ENCODE measurements at places on chromosomes 1 and 21.

GRCh38 chr1:234841710-234842231, 231.8 kb upstream of the IRF2BP2 start:
- DNase-seq: no peak

GRCh38 chr1:208450958-208451357, 206.8 kb upstream of the PLXNA2 start:
- no peak for DNase-seq

DNA sequence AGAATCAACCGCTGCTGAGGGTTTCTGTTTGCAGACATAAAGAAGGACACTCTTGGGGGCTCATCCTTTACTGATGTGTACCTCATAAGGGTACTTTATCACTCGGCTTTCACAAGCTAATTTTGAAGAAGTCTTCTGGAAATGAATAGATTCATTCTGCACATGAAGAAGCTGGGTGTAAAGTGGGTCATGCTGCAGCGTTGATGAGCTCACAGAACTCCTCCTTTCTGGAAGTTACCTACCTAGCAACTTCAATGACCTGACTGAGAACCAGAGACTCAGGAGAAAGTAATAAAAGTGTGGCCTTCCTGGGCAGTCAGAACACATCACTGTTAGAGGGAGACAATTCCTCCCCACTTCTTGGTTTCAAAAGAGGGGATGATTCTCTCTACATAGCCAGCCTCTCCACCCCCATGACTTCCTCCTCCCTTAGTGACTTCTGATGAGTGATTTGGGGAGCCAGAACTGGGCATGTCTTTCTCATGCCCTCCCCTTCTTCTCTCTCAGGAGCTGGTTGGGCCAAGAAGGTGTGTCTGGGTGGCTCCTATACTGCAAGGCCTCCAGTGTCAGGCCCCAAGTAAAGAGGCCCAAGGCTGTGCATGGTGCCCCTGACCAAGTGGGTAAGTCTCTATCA, 27.0 kb downstream of the PCNX2 start:
- no peak for DNase-seq

DNA sequence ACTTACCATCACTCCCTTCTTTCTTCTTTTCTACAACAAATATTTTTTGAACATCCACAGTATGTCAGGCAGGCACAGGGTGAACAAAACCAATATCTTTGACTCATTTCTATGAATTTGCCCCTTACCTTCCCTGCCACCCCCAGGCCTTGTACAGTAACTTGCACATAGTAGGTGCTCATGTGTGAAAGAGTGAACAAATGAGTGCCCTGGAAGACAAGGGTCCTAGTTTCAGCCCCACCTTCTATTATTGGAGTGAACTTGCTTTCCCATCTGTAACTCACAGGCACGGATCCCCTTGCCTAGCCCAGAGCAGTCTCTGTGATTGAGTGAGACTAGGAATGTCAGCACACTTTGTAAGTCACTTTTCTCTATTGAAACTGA, 12.8 kb downstream of the ZDHHC18 start:
- no peak for DNase-seq

DNA sequence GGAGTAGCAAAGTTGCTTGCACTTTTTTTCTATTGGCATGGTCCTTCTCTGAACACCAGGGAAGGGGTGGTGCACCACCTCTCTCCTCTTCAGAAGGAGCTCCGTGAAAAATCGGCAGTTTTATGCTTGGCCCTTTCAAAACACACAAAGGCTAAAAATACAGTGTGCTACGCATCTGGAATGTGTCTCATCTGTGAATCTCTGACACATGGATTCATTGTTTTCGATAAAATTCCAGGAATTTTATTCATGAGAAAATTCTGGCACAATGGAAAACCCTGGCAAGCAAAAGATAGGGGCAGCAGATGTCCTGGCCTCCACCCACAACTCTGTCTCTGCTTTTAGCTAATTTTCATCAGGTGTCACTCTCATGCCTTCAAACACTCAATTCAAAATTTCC, 42.9 kb downstream of the ERG start:
- peak; percentile 18 for DNase-seq

DNA sequence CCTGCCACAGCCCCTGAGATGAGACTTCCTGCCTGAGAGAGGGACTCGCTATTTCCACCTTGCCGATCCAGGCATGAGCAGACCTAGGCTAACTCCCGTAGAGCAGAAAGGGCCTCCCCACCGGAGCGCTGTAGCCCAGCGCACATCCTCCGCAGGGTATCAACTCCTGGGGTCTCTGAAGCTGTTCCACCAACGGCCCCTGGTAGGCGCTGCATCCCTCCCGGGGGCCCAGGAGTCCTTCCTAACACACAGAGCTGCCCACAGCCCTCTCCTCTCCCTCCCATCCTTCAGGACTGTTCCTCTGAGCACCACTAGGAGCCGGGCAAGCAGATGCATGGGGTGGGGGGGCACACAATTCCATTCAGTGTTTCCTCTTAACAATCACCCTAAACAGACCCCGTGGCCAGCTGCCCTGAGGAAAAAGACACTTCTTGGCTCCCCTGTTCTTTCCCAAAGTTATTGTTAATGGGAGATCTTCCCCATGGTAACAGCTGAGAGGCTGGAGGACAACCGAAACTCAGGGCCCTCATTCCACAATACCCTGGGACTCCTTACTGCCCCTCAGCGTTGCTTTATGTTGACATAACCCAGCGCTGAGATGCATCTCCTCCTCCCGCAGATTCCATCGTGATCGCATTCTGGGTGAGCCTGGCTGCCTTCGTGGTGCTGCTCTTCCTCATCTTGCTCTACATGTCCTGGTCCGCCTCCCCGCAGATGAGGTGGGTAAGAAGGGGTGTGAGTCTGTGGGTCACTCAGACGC, 7.5 kb downstream of the MRAP start:
- no peak for DNase-seq

DNA sequence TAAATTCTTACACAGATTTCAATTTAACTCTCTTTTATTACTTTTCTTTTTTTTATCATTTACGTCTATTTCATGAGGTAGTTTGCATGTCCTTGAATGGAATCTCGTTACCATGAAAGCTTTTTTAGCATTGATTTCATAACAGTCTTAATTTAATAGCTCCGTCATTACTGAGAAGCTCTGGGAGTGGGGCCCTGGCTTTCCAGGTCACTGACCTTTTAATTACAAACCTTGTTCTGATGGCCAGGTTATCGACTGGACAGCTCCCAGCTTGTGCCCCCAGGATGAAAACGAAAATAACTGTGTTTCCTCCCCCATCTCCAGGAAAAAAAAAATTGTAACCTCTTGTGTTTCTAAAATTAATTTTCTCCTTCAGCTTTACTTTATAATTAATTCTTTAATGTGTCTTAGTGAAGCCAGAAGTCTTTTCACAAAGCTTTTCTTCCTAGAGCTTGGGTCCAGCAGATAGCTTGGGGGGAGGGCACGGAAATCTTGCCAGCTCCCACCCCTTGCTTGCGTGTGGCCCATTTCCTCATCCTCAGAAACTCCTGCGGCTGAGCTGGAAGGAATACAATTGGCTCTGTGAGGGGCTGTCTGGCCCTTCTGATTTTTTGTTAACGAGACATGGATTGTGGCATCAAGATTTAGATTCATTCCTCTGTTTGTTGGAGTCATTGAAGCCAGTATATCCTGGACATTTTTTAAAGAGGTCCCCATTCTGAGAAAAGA, 65.7 kb downstream of the PEX14 start:
- DNase-seq: peak; percentile 56

DNA sequence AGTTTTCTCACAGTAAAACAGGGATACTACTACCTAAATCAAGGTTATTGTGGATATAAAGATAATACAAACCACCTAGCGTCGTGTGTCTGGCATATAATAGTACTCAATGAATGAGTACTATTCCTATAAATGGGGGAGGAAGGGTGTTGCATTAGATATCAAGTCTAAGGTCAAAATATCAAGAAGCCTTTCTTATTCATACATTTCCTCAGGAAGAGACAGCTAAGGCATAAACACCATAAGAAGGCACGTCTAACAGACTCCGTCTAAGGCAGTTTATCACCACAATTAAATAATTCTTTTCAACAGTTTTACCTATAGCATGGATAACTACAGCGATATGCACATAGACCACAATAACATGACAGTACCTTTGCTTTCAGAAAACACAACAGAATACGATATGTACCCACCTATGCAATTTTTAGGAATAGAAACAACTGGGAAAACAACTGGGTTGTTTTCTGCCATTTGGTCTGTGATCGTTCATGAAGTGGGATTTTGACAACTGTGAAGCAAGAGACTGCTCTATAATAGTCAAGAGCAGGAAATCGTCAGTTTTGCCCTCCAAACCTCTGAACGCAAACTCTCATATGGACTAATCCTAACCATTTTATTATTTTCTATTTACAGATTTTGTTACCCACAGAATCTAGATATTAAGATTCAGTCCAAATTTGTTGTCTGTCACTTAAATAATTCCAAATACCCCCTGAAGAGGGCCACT, 53.1 kb downstream of the HNRNPR start:
- no peak for DNase-seq

DNA sequence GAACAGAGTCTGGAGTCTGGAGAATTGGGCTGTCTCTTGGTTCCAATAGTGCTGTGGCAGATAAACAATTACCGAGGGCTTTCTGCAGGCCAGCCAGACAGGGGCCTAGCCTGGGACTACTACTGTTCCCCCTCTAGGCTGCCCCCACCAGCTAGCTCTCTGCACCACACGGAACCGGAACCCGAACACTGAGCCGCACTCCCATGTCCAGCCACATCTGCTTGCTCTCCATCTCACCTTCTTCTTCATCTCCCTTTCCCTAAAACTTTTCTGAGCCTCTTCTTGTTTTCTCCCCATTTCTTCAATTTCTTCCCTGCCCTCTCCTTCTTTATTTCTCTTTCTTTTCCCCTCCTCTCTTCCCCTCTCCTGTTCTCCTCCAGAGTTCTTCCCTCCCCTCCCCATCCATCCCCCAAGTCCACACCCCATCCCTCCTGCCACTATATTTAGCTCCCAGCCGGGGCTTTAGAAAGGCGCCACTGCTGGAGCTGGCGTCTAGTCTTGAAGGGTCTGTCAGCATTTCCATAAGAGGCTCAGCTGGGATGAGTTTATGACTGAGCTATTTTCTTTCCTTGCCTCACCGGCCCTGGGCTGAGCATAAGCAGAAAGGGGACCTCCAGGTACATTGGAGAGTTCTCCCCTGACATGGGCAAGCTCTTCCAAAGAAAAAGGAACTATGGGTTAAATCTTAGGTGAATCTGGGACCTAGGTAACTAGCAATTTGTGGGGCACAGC, 25.7 kb upstream of the ATP2B4 start:
- DNase-seq: no peak

- no peak for DNase-seq
These were observed 12.4 kb upstream of the USP1 start for GRCh38 chr1:62424411-62424810.

DNA sequence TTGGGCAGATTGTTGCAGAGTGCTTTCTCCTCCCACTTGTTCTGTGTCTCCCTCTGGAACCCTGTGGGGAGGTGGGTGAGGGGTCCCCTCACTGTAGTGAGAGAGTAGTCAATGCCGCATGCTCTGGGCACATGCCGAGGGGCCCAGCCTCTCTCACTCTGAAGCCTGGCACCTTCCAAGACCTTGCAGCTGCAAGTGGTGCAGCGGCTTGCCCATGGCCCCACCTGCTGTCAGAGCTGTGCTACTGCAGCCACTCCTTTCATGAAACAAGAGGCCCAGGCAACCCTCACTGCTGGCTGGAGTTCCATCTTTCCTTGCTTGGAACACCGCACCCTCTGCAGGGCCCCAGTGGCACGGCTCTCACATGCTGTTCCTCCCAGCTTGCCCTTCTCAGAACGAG, 58.4 kb upstream of the COL6A1 start:
- peak; percentile 92 for DNase-seq

Data from AG08395 (cell line).